Left renal pelvis (tissue), 4 donors: ENCODE measurements at places on chromosomes 11 and 22. TPM values are rescaled to one million over a fixed set of nuclear protein-coding genes. Genes with fewer than 3 reads are reported as not detected.

The OR4A5 gene
- polyA plus RNA-seq: not detected

The DCDC1 gene
- polyA plus RNA-seq: 4.9 TPM

The CCDC117 gene
- 44.9 TPM for polyA plus RNA-seq

The TP53I11 gene
- polyA plus RNA-seq: 79.2 TPM

The CLMP gene
- polyA plus RNA-seq: 32.3 TPM

The AMOTL1 gene
- polyA plus RNA-seq: 52.1 TPM

The SDHD gene
- 178 TPM for polyA plus RNA-seq

The MCAM gene
- polyA plus RNA-seq: 77.2 TPM

The LRRC74B gene
- 0.06 TPM for polyA plus RNA-seq

The SLC39A13 gene
- polyA plus RNA-seq: 46.2 TPM
